CD4-positive, alpha-beta T cell treated with Interleukin-17A for 1 hour (primary cell): ENCODE measurements at places on chromosomes 12 and 14.

DNA sequence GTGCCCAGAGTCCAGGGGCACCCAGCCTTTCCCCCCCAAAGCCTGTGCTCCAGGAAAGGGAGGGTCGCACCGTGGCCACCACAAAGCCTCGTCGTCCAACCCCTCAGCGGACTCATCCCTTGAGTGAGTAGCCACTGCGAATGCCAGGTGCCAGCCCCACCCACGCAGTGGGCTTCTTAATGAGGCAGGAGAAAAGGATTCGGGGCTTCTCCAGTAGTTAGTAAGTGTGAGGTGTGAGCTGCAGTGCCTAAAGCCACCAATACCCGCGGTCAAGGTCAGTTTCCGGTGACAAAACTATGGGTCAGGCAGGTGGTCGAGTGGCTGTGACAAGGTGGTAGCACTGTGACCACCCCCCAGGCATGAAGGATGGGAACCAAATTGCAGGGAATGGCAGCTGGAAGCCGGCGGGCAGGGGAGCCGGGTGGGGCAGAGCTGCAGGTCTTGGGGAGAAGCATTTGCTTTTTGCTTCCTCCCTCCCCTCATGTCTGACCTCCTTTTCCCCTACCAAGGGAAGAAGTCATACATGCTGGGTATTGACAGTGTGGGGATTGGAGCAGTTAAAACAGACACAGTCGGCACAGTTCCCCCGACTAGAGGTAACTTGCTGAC lies 8.0 kb downstream of the RAN start:
- DNase-seq, result no peak

DNA sequence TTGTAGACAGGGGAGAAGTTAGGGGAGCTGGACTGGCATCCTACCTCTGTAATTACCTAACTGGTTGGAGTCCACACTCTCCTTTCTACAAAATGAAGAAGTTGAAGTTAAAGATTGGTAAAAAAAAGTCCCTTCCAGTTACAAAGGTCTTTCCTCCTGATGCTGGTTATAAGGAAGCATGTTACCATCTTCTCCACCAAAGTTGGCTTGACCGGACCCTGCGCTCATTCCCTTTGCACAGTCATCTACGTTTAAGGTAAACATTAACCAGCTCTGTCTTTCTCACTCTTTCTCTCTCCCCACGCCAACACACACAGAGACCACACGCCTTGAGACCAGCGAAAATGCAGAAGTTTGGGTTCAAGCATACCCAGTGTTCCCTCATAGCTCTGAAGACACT lies 11.9 kb downstream of the FBLN5 start:
- DNase-seq, result no peak

GRCh38 chr12:41636653-41637052 lies 448.5 kb downstream of the PDZRN4 start:
- DNase-seq, result no peak

DNA sequence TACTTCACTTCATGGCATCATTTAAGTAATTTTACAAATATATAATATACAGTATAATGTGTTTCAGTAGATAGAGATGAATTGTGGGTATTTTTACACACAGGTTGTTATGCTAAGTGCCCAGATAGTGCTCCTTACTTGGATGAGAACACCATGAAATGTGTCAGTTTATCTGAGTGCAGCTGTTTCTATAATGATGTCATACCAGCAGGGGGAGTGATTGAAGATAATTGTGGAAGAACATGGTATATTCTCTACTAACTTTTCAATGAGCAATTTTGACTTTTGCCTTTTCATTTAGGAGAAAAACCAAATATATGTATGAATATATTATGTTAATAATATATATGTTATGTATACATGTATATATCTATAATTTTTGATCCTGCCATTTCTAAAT lies 221.6 kb downstream of the LRRK2 start:
- no peak for DNase-seq

- DNase-seq, result no peak
Measured at GRCh38 chr12:53267306-53267998, 647 bp upstream of the ESPL1 start.

- DNase-seq, result no peak
Measured at GRCh38 chr12:52582486-52582885, 8.8 kb upstream of the KRT74 start.

DNA sequence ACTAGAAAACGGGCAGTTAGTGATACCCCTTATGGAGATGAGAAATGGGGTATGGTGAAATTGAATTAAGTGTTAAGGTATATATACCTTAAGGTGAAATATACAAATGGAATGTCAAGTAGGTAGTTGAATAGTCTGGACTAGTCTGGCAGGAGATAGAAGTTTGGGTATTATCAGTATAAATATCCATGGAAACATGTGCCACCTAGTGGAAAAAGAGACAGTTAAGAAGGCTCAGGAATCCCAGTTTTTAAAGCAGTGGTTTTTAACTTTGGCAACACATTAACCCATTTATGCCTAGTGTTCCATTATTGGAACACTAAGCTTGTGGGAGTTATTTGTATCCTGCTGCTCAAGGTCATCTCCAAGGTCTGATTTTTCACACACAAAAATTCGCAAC lies 38.6 kb upstream of the TPH2 start:
- no peak for DNase-seq

DNA sequence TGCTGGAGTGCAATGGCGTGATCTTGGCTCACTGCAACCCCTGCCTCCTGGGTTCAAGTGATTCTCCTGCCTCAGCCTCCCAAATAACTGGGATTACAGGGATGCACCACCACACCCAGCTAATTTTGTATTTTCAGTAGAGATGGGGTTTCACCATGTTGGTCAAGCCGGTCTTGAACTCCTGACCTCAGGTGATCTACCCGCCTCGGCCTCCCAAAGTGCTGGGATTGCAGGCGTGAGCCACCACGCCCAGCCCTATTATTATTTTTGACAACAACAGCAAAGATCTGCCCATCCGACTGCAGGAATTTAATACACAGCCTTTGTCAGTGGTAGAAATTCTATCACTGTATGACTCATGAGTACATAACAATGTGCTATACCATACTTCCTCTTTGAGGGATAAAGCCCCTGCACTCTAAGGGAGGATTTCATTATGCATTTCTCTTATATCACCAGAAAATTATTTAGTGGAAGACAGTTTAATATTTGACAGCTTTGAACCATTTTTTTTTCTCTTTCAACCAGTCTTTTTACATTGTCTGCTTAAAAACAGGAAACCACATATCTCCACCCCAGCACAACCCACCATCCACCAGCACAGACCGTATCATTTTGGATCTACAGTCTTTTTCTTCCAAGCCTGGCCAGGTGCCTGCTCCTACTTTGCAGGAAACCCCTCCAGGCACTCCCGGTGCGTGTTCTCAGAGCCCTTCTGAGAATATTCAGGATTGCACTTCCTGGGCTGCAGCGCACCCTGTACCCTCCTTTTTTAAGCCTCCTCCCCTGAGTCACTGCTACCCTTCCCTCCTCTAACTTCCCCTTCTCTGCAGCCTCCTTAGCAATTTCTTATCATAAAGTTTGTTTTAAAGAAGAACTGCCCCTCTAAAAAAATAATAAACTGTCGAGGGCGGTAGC lies 594 bp downstream of the ARHGDIB start:
- peak; percentile 73 for DNase-seq

GRCh38 chr12:61915420-61915819 lies 344.8 kb upstream of the USP15 start:
- no peak for DNase-seq

- no peak for DNase-seq
Measured at GRCh38 chr12:40999210-40999609, 188.9 kb upstream of the PDZRN4 start.

DNA sequence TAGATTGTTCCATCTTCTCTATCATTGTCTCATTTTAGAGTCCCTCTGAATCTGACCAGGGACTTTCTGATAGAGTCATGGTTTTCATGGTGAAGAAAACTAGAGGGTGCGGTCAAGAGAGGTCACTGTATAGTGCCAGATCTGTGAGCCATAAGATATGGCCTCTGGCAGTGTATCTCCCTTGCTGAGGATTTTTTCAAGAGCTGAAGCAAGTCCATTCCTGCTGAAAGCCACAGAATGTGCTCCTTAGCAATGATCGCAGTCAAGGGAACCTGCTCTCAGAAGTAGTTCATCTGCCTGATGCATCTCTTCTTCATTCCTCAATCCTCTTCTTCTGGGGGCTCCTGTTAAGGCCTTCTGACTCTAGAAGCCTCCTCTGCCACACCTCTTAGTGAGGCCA lies 405.2 kb downstream of the EGLN3 start:
- DNase-seq, result no peak

DNA sequence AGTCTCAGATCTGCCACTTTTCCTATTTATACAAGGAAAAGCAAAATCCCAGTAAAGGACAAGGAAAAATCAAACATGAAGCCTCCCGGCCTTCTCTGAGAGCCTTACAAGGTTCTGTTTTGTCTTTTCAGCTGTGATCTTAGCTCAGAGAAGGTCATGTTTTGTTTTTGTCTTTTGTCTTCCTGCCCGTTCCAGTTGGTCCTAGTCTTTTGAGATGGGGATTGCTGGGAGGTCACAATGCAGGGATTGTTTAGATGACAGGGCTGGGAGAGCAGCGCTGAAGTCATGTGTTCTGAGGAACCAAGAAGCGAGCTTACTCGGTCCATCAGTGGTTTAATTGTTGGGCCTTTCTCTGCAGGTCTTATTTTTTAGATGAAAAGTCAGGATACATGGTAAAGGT lies 6.0 kb downstream of the PLEKHH1 start:
- no peak for DNase-seq

DNA sequence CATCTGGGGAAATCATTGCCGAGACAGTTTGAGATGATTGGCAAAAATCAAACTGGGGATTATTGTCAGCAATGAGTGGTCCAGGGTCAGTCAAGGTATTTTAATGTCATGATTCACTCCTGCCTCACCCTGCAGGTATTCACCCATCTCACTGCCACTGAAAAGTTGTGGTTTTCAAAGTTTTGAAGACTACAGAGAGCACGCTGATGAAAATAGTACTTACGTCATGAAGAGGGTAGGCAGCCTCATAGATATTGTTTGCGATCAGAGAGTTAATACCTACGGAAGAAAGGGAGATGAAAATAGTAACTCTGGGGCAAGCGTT lies 138.0 kb downstream of the ANO2 start:
- no peak for DNase-seq

GRCh38 chr12:132045751-132046150 lies 96.0 kb downstream of the EP400 start:
- DNase-seq, result no peak

DNA sequence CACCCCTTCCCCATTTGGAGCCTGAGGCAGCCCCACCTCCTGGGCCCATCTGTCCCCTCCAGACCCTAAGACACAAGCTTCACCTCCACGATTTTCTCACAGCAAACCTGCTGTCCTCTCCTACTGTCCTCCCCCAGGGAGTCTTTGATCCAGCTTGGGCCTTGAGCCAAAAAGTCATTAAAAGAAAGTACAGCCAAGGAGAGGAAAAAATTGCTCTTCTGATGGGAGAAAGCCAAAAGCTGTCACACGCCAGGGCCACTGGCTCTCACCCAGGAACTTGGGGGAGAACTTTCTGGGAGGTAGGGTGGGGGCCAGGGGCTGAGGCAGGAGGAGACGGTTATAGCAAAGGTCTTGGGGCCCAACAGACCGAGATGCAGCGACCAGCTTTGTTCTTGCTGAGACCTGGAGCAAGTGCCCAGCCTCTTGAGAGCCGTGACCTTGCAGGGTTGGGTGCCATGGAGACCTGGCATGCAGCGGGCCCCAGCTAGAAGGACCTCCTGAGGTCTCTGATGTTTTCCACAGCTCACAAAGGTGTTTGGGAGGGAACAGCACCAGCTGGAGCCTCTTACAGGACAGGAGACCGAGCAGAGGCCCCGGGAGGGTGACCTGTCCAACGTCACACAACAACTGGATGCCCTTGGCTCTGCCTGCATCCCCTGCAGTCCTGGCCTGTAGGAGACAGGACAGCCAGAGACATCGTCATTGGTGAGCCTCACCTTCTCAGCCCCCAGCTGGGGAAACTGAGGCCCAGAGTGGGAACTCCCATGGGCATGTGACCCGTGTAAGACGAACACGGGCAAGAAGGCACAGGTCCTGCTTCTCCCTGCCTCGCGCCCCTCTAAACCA lies 124.5 kb downstream of the CALM1 start:
- DNase-seq, result no peak

- no peak for DNase-seq
Measured at GRCh38 chr12:57844709-57845477, 1.6 kb downstream of the CTDSP2 start.

DNA sequence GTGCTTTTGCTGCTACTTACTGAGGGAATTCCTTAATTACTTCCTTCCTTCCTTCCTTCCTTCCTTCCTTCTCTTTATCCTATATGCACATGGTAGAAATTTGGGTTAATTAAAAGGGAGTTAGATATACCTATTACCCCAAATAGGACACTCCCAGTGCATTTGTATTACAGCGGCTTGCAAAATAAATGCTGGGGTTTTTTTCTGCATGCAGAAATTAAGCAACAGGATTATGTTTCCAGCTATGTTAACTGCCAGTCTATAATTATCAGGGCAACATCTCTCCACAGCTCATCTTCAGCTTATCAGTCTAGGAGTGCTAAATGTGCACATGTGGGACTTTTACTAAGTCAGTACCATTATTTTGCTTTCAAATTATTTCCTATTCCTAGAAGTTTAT lies 132.9 kb upstream of the SLC35F4 start:
- no peak for DNase-seq

DNA sequence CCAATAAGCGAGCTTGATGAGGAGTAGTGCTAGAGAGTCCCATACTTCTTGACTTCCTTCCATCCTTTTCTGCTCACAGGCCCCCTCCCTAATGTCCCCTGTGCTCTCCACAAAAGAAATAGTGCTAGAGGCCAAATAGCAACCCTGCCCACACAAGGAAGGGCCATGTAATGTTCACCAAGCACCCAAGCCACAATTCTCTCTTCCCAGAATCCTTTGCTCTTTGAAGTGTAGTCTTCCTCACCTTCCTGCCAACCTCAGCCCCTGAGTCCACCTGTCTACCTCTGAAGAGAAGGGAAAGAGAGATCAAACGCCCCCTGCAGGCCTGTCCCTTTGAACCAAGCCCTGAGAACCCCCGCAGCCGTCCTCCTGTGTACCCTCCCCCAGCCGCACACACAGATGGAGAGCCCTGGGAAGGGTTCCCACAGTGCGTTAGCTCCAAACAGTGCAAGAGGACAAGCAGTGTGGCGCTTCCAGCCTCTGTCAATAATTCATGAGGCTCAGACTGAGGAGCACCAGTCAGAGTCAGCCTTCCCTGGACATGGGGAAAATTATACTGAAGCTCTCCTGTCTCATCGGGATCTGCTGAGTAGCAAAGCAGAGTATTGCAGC lies 1.9 kb upstream of the DHRS4 start:
- DNase-seq, result no peak

DNA sequence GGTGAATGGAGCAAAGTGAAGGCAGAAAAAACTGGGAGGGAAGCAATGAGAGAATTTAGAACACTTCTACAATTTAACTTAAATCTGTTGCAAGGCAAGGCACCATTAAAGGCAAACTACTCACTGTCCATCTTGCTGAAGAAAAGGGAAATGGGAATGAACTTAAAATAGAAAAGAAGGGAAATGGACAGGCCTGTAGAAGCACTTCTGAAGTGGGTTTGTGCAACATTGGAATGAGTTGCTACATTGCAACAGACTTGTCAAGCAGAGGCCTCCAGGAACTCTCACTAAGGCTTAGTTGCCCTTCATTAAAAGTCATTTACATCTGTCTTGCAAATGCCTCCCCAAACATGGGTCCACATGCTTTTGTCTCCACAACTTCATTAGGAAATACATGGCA lies 13.7 kb upstream of the OR10AD1 start:
- DNase-seq, result no peak

- DNase-seq, result no peak
Measured at GRCh38 chr14:37083599-37083998, 88.8 kb downstream of the SLC25A21 start.
